Panc1 (cell line): ENCODE measurements at places on chromosomes 2 and 18. TPM values are rescaled to one million over a fixed set of nuclear protein-coding genes. Genes with fewer than 3 reads are reported as not detected.

CLIP4 gene
- 43.0 TPM for total RNA-seq

- no peak for DNase-seq
Measured at GRCh38 chr2:134272806-134273205, 18.9 kb downstream of the MGAT5 start.

DNA sequence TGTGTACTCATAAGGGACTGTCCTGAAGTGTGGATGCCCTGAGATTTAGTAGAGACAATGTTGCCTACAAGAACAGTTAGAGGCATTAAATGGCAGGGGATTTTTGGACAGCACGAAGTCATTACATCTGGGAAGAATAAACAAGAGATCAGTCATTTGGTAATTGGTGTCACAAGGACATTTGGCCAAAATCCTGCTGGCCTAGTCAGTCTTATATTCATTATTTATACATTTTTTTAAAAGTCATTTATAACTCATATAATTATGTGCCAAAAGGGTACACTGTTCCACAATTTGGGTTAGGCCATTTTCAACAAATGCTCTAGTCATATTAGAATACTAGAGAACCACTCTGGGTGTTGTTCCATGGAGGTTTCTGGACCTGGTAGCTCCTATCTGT lies 104.7 kb downstream of the LRATD1 start:
- no peak for DNase-seq

GDF7 gene
- total RNA-seq: not detected

NT5DC4 gene
- total RNA-seq: not detected

DUSP19 gene
- total RNA-seq: 1.3 TPM

GRCh38 chr2:219125225-219125885 lies 35.3 kb downstream of the NHEJ1 start:
- DNase-seq: no peak

- no peak for DNase-seq
Measured at GRCh38 chr2:101150306-101151145, 656 bp downstream of the TBC1D8 start.

EML6 gene
- total RNA-seq: 6.3 TPM

DNA sequence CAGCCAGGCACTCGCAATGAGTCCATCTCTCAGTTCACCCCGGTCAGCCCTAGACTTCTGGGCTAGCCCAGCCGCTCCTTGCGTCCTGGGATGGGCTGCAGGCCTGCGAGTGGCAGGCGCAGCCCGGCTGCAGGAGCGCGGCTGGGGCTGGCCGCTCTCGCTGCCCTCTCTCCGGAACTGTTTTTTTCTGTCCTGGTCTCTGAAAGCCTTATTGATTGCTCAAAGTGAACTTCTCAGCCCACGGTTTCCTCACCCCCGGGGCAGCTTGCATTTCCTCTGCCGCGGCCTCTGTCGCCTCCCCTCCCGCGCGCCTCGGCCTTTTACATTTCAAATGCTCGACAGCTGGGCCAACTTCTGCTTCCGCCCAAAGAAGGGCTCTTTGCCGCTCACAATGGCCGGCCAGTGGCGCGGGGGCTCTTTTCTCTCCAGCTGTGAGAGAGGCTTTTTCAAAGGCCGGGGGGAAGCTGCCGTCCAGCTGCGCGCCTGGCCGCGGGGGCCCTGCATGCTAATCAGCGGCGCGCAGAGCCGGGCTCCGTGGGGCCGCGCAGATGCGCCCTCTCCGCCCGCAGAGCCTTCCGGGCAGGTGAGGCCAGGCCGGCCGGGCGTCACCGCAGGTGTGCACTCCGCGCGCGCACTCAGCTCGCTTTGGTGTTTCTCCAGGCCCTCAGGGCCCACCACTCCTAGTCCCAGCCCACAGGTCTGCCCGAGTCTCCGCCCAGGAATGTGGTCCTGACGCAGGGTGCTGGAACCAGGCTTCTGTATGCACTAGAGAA lies 513.8 kb downstream of the RNF144A start:
- no peak for DNase-seq

DNA sequence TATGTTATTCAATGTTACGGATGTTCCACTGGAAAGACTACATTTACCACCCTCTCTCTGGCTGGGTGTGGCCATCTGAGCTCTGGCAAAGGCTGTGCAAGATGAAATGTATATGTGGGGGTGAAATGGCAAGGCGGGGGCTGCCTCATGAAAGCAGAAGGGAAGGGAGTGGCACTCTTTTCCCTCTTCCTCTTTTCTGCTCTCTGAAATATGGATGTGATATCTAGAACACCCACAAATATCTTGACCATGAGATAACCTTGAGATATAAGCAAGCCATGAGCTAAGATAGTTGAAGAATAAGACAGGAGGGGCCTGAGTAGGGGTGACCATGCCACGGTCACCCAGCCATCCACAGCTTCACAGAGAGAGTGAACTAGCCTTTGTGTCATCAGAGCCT lies 367.8 kb upstream of the ID2 start:
- DNase-seq: no peak

SLC19A3 gene
- total RNA-seq: 0.28 TPM

ABHD1 gene
- 0.46 TPM for total RNA-seq

- no peak for DNase-seq
Measured at GRCh38 chr2:15580451-15580850, 11.2 kb upstream of the DDX1 start.

- no peak for DNase-seq
Measured at GRCh38 chr2:207819839-207820784, 50.4 kb upstream of the FZD5 start.

DNA sequence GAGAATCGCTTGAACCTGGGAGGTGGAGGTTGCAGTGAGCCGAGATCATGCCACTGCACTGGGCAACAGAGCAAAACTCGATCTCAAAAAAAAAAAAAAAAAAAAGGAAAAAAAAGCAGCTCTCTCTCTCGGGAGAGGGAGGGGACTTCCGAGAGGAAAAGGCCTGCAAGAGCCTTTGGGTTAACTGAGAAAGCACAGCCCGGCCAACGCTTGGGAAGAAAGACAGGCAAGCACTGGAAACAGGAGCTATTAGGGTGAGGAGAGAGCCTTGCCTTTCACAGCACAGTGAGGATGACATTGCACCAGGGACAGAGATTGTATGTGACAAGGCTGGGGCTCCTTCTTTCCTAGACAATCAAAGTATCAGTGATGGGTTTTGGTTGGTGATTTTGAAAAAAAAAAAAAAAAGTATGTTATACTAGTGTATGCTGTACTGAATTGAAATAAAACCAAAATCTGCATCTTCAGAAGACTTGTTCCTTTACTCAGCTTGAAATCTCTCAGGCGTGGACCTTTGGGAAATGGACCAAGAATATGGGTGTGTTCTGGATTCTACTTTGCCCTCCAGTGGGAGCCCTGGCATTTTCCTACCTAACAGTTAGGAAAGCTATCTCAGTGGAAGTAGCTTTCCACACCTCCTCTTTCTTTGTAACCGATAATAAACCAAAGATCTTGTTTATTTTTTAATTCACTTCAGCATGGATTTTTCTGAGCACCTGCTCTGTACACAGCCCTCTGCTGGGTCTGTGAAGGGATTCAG lies 16.7 kb downstream of the SRSF7 start:
- no peak for DNase-seq

- no peak for DNase-seq
Measured at GRCh38 chr2:144593803-144594202, 73.9 kb upstream of the ZEB2 start.

LCT gene
- not detected for total RNA-seq

CARF gene
- total RNA-seq: 8.0 TPM

DNA sequence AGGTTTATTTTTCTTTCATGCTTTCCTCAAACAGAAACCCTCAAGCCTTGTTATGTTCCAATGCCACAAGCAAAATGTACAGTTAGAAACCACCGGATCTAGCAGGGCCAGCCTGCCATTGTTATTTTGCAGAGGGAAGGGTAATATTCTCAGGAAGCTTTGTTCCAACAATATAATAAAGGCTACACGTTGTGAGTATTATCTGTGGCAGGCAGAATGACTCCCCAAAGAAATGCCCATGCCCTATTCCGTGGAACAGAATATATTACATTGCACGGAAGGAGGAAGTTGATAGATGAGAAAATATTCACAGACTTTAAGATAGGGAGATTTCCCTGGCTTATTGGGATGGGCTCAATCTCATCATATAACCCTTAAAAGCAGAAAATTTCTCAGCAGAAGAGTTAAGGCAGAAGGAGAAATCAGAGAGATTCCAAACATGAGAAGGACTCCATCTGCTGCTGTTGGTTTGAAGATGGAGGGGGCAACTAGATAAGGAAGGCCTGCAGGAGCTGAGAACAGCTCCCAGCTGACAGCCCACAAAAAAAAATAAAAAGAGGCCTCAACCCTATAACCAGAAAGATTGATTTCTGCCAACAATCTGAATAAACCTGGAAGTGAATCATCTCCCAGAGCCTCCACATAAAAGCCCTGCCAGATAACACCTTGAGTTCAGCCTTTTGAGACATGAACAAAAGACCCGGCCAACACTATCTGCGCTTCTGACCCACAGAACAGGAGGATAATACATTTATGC lies 466.6 kb downstream of the LPIN1 start:
- DNase-seq: no peak

- DNase-seq: no peak
Measured at GRCh38 chr2:14148216-14148615, 484.3 kb upstream of the LRATD1 start.

GRCh38 chr2:6877402-6878304 lies at the start of gene RSAD2:
Gene RSAD2, plus strand, starts transcription at chr2:6877777. Its CDS starts 24 bp downstream, at chr2:6877801.
- DNase-seq: no peak

DNA sequence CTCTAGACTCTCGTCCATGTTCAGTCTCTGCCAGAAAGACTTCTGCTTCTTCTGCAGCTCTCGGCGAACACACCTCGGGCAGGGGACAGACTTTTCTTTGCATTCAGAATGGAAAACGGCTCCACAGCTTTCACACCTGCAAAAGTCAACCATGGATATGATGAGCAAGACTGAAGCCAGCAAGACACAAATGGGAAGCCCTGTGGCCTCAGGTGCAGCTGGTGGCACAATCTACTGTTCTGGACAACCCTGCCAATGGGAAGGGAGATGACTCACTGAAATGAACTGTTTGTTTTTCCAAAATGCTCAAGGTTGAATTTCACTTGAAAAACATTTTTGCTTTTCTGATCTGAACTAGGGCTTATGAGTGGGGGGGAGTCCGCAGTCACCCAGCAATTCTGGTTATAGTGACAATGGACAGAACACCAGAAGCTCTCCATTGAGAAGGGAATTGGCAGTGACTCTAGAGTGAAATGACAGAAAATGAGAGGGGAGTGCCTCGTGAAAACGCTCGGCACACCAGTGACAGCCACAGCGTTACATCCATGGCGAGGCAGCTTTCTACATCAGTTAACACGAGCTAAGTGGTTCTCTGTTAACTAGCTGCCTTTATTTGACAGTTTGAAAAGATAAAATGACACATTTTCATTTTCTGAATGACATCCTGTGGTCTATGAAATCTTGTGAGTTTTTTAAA lies 58.8 kb upstream of the FZD5 start:
- DNase-seq: no peak

GRCh38 chr2:27954771-27955383 lies 64.3 kb downstream of the BABAM2 start:
- DNase-seq: peak; percentile 97

- DNase-seq: no peak
Measured at GRCh38 chr2:240156435-240157146, 16.1 kb upstream of the OTOS start.

BOK gene
- total RNA-seq: 39.1 TPM

DOCK10 gene
- total RNA-seq: 5.8 TPM

CHRNG gene
- total RNA-seq: not detected

DNA sequence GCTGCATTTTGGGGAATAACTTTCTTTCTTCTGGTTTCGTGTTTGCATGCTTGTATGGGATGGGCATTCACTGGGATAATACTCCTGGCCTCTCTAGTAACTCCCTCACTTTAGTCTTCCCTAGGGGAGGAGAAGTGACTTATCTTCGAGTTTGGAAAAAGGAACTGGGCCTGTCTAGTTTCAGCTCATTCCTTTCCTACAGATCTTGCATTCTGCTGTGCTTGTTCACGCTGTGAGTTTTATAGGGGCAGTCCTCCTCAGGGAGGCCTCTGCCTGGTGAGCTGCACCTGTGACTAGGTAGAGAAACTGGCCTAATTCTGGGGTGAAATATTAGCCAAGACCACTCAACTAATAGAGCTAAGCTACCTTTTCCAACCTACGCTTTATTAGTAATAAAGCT lies 50.9 kb downstream of the PHLPP1 start:
- DNase-seq: no peak

ENOSF1 gene
- 53.7 TPM for total RNA-seq

GAREM1 gene
- total RNA-seq: 4.7 TPM

- DNase-seq: no peak
Measured at GRCh38 chr18:63249771-63250170, 69.8 kb downstream of the BCL2 start.

GRCh38 chr18:74292541-74292858 lies 737 bp upstream of the CYB5A start:
- DNase-seq: no peak

- no peak for DNase-seq
Measured at GRCh38 chr2:191721331-191721730, 43.4 kb downstream of the NABP1 start.

- no peak for DNase-seq
Measured at GRCh38 chr2:10448576-10449485, 704 bp upstream of the ODC1 start.

SALL3 gene
- total RNA-seq: not detected
